ENCODE measurements at places on chromosomes 13 and 19.

- DNase-seq: no peak
Observed at GRCh38 chr13:100387416-100387815, 201.2 kb downstream of the GGACT start.

DNA sequence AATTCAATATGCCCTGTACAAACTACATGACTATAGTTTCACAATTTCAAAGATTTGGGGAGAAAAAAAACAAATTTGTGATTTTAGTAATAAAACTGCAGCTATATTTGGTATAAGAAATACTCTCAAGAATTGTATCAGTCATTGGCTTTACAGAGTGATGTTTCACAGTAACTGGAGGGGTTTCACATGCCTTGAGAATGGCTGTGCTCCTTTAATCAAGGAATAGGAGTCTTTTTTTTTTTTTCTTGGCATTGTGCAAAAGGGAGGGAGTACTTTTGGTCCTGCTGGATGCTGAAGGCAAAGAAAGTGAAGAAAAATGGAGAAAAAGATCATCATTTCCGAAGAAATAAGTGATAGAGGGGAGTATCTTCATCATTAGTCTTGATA, 6.8 kb downstream of the ZNF507 start:
- peak; percentile 25 for DNase-seq

DNA sequence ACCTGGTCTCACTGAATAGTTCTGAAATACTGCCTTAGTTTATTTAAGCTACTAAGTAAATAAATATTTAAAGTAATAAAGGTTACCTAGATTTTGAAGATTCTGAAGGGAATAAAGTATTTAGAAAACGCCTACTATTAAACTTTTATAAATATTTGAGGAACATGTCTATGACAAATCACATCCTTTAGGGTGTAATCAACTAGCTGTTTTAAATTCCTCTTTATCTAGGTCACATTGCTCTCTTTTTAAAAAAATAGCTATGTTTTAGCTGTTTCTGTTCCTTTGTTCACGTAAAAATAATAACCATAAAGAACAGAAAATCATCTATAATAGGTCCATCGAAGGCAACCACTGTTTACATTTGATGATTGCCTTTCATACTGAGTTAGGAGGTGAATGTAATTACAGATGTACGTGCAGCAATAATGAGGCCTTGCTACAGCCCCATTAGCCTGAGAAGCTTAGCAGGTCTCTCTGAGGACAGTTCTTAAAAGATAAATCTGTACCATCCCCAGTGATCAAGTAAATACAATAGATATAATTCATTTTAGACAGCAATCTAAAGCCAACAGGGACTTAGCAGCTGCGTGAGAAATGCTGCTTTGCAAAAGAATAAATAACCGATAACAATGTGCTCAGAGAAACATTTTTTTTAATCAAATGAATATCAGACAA, 449.5 kb downstream of the LIG4 start:
- DNase-seq: no peak

- DNase-seq: peak; percentile 69
Observed at GRCh38 chr19:3057275-3057714, 5.0 kb downstream of the TLE5 start.

DNA sequence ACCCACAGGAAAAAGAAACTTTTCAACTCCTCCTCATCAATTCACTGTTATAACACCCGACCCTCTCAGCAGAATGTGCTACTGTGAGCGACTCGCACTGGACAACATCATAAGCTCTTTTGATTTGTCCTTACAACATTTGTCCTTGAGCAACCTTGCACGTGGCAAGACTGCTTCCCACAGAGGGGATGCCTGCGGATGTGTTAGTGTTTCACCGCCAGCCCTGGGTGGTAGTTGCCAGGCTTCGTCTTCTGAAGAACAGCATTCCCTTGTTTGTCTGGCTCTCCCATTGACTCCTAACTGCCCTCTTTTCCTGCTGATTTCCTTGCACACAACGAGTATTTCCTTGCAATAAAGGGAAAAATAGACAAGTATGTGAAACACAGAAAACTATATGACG, 111.4 kb upstream of the SLC7A1 start:
- no peak for DNase-seq

GRCh38 chr19:13037161-13037560, 41.9 kb downstream of the NFIX start:
- peak; percentile 83 for DNase-seq

DNA sequence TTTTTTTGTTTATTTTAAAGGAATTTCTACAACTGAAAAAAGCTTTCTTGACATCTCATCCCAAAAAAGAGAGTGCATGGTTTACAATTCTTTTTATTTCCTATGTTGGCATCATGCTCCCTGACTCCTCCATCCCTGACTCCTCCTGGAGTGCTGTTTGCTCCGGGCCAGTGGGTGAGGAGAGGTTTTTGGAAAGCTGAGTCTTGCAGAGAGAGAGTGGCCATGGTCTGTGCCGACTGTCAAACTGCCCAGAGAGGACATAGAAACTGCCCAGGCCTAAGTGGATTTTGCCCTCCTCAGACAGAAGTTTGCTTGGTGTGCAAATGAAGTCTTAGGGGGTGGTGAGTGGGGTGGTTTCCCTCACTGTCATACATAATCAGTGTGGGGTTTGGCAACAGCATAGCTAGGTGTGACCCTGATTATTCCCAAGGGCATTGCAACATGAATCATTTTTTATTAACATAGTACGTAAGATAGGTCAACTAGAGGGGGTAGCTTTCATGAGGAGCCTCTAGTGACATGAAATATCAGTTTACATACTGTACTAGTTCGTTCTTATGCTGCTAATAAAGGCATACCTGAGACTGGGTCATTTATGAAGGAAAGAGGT, 179.8 kb upstream of the UBL3 start:
- DNase-seq: peak; percentile 57

- DNase-seq: no peak
Observed at GRCh38 chr13:64276232-64276631, 2860.6 kb upstream of the PCDH20 start.

GRCh38 chr19:6259312-6259861, 20.4 kb downstream of the MLLT1 start:
- peak; percentile 24 for DNase-seq

DNA sequence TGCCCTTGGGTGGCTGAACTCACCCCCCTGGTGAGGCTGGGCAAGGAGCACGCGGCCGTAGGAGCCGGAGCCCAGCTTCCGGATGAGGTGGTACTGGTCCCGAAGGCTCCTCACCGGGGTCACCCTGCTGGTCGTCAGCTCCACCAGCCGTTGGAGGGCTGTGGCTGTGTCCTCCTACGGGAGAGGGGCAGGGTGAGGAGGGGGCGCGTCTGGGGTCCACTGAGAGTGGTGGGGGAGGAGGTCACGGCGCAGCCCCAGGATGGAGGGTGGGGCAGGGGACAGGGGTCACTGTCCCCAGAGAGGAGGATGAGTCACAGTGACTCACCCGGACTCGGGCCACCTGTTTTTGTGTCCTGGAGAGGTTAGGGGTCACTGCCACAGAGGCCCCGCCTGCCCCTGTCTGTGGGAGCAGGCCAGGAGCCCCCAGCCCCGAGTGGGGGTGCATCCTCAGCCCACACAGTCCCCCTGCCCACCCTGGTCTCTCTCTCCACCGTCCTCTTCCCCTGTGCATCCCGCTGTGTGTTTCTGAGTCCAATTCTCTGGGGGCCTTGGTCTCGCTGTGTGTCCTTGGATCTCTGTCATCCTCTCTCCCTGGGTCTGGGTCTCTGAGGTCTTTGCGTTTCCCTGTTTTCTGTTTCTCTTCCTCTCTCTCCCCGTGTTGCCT, 435 bp downstream of the SBK3 start:
- DNase-seq: no peak

DNA sequence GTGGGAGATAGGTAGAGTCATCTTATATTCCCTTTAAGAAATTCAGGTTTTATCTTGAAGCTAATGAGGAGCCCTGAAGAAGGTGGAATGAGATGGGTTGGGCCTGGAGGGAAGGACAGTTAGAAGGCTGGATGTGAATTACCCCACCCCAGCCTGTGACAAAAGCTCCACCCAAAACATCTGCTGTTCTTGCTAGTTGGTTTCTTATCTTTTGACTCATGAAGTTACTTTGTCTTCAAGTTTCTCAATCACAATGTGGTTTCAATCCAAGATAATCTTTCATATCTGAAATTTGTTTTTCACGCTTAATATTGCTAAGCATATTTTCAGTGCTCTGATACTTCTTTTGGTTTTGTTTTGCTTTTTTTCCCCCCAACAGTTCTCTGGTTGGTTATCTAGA, 38.3 kb upstream of the HMGB1 start:
- DNase-seq: peak; percentile 20
